ENCODE measurements at places on chromosomes 4 and X.

GRCh38 chr4:86594559-86595425, 677 bp downstream of the PTPN13 start:
- no peak for DNase-seq

DNA sequence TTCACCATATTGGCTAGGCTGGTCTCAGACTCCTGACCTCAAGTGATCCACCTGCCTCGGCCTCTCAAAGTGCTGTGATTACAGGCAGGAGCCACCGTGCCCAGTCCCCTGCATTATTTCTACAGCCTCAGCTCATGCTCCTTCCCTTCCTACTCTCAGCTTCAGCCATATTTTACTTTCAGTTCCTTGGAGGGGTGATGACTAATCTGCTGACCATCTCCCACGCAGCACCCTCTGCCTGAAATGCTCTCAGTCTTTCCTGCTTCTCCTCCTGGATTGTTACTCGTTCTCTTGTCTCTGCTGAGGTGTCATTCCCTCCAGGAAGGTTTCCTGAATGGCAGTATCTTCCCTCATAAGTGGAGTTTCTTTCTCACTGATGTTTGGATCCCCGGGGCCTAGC, 63.3 kb downstream of the MOSPD2 start:
- DNase-seq, result no peak

GRCh38 chrX:136899221-136899620, 18.7 kb upstream of the RBMX start:
- DNase-seq, result no peak

- peak; percentile 29 for DNase-seq
These were observed 47.8 kb downstream of the APLN start for GRCh38 chrX:129606918-129607317.

DNA sequence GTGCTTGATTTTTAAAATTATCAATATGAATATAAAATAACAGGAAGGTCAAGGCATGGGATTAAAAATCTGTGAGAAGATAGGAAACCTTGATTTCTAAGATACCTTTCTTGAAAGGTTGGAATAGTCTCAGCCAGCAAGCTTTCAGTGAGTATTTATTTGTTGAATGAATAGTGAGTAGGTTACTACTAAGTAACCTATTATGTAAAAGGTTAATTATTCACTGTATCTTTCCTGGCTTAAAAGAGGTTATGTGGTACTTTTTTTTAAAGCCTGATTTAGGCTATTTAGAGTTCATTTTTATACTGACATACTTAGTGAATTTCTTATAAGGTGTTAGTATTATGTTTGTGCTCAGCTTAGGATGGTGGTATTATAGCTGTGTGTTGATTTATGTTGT, 123.5 kb downstream of the PTPN13 start:
- no peak for DNase-seq

DNA sequence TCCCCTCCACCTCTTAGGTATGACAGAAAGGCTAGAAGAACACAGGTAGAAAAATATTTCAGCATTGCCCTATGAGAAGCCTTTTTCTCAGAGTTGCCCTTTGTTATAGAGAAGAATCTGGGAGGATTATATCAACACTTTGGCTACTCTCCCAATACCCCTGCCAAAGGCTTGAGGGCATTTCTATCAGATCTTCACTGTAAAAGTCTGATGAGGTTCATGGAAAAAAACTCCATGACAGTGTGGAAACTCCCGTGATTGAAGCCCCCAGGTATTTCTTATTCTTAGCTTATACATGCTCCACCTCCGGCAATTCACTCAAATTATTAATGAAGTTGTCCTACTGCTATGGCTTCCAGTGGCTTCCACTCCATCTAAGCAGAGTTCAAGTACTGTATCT, 753.6 kb downstream of the CENPC start:
- DNase-seq, result no peak

GRCh38 chr4:76758290-76758882, 139.6 kb downstream of the SOWAHB start:
- no peak for DNase-seq

GRCh38 chrX:10576777-10577447, 43.5 kb downstream of the MID1 start:
- DNase-seq, result no peak

GRCh38 chr4:158949099-158949498, 153.8 kb upstream of the RAPGEF2 start:
- no peak for DNase-seq

DNA sequence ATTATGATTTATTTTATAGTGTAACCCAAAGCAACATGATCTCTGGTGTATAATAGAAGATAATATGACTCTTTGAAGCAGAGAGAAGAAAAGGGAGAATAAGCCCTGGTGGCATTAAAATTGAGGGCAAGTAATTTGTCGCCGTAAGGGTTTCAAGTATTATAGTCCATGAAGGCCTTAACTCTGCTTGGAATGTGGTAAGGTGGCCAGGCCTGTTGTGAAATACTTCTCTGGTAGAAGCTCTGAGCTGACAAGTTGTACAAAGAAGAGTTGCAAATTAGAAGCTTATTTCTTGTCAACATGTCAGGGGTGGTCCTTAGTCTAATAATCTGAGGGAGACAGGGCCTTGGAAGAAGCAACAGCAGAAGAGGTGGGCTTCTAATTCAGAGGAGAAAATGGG, 151.7 kb upstream of the HHIP start:
- no peak for DNase-seq

DNA sequence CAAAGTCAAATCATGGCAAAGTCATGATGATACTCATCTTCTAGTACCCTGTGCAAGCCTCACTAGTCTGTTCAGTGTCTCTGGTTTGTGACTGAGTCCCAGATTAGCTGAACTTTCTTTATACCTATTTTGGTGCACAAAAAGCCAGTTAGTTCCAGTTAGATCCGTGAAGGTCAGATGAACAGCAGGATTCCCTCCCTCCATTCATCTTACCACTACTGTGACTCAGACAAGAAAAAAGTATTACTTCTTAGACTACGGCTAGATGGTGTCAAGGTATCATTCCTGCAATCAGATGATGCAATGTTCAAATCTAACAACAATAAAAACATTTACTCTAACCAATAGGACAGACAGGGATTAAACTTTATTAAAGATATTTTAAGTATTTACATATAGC, 30.4 kb downstream of the ARHGEF6 start:
- no peak for DNase-seq

GRCh38 chrX:148133105-148133725, 152.1 kb downstream of the FMR1NB start:
- no peak for DNase-seq
